ENCODE measurements at places on chromosomes 7 and 10.

- no peak for DNase-seq
Observed at GRCh38 chr7:138907850-138908249, 73.3 kb downstream of the KIAA1549 start.

- DNase-seq = no peak
Observed at GRCh38 chr10:77111611-77112550, 525.7 kb downstream of the KCNMA1 start.

DNA sequence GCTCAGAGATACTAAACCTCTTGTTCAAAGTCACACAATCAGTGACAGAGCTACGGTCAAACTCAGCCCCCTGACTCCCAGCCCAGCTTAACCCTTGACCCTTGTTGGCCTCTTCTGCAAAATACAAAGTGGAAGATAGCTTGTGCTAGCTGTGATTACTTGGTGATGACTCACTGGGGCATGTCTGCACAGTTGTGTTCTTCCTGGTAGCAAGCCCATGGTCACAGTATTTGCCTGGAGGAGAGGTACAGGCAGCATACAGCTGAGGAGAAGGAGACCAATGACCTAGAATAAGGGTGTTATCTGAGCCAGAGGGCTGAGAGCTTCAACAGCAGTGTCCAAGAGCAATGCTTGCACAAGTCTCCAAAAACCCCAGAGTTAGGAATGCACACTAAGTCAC, 5.7 kb upstream of the HSPA12A start:
- no peak for DNase-seq

DNA sequence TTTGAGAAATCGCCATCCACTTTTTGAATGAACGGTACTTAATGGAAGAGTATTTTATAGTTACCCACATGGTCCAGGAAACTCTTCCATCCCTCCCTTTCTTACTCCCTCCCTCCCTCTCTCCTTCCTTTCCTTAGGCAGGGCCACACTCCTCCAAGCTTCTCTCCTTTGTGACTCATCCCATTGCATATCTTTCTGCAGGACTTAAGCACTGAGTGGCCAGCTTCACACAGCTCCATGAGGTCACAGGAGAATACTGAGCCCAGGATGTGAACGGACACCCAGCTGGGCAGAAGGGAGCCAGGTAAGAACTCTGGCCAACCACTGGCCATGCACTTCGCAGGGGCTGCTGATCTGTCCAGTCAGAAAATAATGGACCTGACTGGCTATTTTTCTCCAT, 189.7 kb upstream of the ADCY1 start:
- DNase-seq = no peak

- DNase-seq = no peak
Observed at GRCh38 chr7:37826825-37827224, 21.6 kb upstream of the NME8 start.

DNA sequence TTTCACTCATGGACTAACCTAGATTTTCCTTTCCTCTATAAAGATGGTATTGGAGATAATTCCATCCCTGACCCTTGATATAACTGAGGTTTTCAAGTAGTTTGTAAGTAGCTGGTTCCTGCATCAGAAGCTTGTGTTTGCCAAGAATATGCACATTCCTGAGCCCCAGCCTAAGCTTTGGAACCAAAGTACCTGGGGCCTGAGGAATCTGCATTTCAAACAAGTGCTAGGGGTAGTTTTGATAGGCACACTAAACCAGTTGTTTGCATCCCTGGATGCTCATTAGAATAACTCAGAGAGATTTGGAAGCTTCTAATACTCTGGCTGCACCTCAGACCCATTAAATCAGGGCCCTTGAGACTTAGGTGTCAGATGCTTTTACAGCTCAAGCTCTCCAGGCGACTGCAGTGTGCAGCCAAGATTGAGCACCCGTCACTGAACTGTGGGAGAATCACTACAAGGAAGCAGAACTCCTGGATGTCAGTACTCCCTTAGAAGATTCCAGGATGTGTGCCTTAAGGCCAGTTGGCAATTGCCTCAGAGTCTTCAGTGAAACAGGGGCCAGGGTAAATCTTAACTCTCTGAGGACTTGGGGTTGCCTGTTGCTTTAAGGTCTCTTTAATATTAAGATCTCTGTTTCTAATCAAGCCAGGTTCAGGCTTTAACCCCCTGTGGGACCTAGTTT, 565.0 kb downstream of the REEP3 start:
- DNase-seq = no peak

GRCh38 chr10:78250313-78251015, 216.8 kb downstream of the RPS24 start:
- DNase-seq = no peak

DNA sequence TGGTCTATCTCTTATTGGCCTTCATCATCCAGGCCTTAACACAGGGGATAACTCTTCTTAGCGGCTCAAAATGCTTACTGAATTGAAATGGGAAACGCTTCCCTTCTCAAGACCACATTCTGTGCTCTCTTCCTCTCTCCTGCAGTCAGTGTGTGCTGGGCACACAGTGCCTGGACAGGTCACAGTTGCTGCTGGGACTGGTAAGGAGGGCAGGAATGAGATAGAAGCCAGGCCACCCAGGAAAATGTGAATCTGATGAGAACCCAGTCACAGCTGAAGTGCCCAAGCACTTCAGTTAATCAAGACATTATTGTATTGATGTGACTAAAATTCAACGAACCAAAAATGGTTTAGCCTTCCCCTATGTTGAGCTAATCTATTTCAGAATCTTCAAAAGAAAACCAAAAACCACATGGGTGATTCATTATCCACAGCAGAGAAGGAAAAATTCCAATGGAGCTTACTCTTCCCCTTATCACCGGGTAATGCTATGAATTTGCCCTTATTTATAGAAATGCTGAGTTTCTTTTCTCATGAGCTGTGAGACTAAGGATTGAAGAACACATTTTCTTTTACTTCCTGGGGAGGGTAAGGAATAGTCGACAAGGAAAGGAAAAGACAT, 41.2 kb upstream of the PLPP4 start:
- DNase-seq = no peak

DNA sequence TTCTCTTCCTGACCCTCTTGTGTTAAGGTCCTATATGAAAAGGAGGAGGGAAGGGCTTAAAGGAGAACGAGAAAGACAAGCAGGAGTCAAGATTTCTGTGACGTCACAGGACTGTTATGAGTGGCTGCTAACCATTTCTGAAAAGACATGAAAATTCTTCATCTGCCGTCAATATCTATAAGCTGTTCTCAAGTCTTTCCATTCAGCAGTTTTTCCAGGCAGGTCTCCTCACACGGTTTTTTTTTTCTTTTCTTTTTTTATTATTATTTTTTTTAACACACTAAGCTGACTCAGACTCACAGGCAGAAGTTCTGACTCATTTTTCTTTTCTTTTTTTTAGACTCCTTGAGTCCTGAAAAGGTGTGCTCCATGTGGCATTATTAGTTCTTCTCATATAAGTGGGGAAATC, 72.0 kb downstream of the DGKI start:
- no peak for DNase-seq

DNA sequence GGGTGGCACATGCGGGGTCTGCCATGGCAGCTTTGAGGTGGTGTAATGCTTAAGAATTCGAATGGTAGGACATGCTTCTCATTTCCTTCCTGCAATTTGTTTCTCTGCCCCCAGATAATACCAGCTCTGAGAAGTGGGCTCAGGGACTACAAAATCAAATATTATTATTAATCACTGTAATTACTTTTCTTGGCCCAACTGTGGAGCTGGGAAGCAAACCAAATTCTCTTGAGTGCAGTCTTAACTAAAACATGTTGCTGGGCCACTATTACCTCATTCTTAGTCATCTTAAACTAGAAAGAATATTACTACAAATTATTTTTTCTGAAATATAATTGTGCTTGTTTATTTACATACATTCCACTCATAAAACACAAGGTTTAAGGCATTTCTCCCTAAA, 566.7 kb upstream of the NRP1 start:
- DNase-seq = no peak

GRCh38 chr7:37786741-37787569, 61.4 kb upstream of the NME8 start:
- no peak for DNase-seq

DNA sequence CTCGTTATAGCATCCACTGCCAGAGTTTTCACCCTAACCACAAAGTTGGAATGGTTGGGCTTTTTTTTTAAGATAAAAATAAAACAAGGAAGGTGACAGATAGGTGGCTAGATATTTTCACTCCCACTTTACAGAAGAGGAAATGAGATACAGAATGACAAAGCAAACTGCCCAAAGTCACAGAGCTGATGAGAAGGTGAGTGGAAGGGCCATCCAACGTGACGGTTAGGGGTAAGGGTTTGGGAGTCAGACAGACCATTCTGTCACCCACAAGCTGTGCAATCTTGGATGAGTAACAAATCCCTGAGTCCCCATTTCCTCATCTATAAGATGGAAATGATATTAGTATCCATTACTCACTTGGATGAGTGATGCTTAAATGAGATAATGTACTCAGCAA, 106.9 kb upstream of the PDLIM1 start:
- DNase-seq = no peak

DNA sequence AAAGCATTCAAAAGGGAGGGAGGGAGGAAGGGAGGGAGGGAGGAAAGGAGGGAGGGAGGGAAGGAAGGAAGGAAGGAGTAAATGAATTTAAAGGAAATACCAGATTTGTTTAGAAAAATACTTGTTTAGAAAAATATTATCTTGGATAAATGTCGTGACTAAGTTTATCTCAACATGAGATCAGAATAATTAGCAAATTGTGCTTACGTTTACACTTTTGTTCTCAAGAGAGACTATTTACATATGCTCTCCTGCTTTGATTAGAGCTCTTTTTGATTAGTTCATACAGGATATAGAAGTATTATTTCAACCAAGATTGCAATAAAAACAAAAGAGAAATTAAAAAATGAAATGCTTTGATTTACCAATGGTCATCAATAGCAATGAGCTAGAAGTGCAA, 186.2 kb downstream of the HIBADH start:
- DNase-seq = no peak

GRCh38 chr10:67697724-67698131, 1.7 kb upstream of the CTNNA3 start:
- no peak for DNase-seq

GRCh38 chr10:131452926-131453720, 141.6 kb upstream of the TCERG1L start:
- DNase-seq = no peak

DNA sequence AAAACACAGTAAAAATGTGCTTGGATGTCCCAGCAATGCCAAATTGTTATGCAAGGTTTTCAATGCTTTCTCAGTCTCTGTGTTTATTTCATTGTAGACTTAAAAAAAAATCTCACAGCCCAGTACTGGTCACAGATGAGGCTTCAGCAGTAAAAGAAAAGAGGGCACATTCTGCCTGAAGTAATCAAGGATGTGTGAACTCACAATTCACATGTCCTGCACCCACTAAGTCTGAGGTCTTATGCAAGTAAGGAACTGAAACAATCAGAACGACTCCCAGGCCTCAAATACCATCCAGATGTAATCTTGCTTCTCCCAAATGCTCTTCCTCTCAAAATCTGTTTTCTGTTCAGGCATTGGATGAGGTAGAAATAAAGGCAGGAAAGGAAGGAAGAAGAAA, 33.7 kb downstream of the ADRB1 start:
- no peak for DNase-seq

DNA sequence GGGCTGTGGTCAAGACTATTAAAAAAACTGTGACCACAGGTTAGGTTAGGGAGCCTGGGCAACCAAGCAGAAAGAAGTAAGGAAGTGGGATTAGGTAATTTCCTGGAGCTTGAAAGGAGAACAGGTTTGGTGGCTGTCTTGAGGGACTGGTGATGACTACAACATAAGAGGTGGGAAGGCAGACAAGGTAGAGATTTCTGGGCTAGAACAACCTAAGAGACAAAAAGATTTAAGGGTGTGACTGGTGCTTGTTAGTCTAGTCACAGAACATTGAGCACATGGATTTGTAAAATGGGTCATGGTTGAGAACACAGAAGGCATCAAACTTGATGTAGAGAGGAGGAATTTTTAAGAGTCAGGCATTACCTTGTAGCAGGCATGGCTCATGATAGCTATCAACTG, 123.7 kb upstream of the ASAH2 start:
- no peak for DNase-seq

- no peak for DNase-seq
Observed at GRCh38 chr10:36048236-36048635, 406.1 kb upstream of the FZD8 start.

DNA sequence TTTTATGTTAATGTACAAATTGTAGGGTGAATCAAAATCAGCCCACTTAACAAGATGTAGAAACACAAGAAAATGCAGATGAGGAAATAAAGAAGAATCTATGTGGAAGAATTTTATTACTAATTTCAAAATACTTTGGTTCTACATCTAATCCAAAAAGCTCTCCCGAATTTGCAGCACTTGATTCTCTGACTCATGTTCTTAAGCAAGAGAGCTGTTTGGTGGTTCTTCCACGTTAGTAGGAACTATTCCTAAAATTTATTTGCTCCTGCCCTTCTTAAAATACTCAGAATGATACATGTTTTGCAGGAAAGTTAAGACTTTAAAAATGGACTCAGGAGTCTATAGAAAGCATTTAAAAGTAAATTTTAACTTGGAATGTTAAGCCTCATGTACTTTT, 91.8 kb downstream of the ZMYND11 start:
- DNase-seq = no peak

GRCh38 chr10:77592946-77593636, 44.5 kb downstream of the KCNMA1 start:
- no peak for DNase-seq

- no peak for DNase-seq
Observed at GRCh38 chr10:89304446-89304845, 2.6 kb downstream of the IFIT2 start.

- peak; percentile 33 for DNase-seq
Observed at GRCh38 chr10:13659887-13660550, 73.3 kb downstream of the PRPF18 start.

- no peak for DNase-seq
Observed at GRCh38 chr7:120077777-120078176, 195.2 kb upstream of the KCND2 start.

DNA sequence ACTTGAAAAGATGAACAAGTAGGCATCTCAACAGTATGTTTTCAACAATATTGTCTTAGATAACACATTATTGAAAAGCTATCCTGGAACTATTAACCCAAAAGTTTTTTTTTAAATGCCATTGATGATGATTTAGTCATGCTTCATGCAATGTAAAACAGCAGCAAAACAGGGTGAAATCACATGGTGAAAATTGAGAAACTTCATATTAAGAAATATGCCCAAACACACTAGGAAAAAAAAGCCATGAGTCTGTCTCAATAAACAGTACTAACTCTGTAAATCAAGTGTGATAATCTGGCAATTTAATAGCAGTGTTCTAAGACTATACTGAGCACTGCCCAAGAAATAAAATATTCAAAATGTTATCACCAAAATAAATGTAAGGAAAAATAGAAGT, 613.1 kb downstream of the KCNMA1 start:
- DNase-seq = no peak

DNA sequence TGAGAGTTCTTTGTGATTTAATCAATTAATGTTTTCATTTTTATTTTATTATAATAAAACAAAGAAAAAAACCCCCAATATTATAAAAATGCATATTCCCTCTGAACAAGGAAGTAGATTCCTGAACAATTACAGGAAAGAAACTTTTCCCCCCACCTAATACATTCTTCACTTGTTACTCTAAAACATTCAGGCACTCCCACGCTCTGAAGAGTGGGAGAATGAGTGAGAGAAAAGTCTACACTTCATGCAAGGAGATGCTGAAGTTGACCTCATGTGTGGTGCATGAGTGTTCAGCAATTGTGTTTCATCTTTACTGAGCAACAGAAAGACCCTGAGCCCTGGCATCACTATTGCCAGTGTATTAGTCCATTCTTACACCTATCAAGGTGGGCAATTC, 244.2 kb upstream of the IGFBP3 start:
- DNase-seq = no peak

Measured in activated CD8-positive, alpha-beta memory T cell treated with anti-CD3 and anti-CD28 coated beads for 48 hours (primary cell).